ENCODE measurements at places on chromosomes 4 and X.

DNA sequence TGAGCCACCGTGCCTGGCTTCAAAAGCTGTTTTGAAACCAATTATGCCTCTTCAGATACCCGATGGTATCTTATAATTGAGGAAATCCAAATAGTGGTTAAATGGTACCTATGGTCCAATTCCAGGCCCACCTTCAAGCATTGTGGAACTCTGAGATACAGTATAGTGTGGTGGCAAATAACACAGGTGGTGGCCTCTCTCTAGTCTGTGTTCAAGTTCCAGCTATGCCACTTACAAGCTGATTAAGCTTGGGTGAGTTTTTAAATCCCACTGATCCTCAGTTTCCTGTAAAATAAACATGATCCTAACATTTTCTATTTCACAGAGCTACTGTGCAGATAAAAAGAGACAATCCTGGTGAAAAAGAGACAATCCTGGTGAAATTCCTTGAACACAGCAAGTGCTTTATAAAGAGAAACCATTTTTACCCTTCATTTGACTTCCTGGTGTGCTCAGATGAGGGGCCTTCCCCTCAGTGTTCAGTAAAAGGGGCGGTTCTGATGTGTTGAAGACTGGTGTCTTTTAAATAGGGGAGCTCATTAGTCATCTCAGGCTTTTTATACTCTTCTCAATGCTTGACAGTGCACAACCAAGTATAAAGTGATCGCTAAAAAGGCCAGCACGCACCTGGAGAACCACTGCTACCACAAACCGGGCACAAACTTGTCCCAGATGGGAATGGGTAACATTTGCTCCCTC lies 30.8 kb upstream of the CD40LG start:
- DNase-seq: no peak

GRCh38 chr4:1285790-1286553 lies 3.7 kb upstream of the MAEA start:
- no peak for DNase-seq

DNA sequence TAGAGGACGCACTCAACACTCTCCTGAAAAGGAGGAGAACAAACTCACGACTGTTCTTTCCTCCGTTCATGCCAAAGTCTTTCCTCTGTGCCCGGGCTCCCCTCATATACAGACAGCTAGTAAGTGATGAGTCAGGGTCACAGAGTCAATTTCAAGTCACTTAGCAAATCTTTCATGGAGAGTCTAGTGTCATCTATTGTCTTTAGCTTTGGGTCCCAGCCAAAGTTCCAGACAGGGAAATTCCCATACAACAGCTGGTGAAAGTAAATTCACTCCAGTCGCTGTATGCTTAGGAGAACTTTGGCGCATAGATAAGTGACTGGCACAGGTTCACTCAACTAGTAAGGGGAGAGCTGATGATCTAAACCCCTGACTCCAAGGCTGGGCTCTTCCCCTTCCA lies 226.5 kb downstream of the MID1 start:
- DNase-seq: no peak

DNA sequence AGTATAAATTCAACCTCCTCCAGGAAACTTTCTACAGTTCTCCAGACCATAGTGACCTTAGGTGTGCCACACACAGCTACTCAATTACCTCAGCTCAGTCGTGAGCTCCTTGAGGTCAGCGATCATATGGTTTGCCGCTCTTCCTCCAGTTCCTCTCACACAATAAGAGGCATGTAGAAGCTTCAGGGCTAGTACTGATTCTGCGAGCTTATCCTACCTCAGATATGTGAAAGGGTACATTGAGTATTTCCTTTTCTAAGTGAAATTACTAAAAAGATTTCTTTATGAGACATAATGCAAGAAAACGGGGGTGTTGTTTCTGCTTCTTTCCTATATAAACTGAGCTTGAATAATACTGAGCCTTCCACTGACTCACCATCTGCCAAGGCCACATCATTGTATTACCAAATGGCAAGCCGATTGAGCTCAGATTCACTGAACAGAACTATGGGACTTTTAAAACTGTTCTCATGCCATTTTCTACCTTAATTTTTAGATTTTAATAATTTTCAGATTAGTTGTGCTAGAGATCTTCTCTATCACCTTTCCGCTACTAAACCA lies 183.1 kb downstream of the HS6ST2 start:
- DNase-seq: no peak

GRCh38 chr4:133150486-133151340 lies 1.6 kb downstream of the PCDH10 start:
- DNase-seq: peak; percentile 60

DNA sequence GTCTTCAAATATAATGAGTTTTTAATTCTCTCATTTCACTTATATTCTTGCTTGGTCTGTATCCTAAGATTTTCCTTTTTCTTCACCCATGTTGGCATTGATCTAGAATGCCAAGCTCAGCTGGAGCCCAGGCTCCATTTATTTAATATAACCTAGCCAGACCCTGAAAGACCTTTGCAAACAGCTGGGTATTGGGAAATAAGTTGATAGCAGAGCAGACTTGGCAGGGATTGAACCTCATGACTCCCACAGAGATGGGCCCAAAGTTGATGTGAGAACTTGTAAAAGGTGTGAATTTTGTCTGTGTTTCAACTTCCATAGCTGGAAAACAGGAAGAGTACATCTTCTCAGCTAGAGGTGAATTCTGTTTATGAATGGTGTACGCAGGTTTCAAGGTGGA lies 59.5 kb downstream of the SH2D1A start:
- DNase-seq: no peak

GRCh38 chrX:66163849-66164411 lies at the start of gene HEPH:
HEPH (plus strand) TSS chrX:66164247; CDS start chrX:66170571, 6,324 bp downstream.
- no peak for DNase-seq

DNA sequence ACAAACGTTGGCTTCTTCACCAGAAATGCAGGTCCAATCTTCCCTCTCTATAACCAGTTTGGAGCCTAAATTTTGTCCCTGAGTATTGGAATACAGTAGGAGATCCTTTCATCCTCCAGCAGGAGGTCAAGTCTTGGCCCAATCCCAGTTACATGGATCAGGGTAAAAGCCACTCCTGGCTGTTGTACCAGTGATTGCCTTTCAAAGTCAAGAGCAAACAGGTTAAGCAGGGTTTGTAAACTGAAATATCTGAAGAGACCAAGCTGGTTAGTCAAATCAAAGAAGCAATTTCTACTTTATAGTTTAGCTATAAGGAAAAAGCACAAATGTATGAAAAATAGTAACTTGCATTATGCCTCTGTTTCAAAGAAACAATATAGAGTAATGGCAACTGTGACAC lies 329.4 kb downstream of the NAF1 start:
- no peak for DNase-seq

GRCh38 chr4:92091335-92091734 lies 212.4 kb upstream of the GRID2 start:
- DNase-seq: no peak

- no peak for DNase-seq
Measured at GRCh38 chr4:151021637-151022334, 6.7 kb upstream of the LRBA start.

- peak; percentile 43 for DNase-seq
Measured at GRCh38 chr4:140135529-140136088, 18.4 kb downstream of the MAML3 start.

DNA sequence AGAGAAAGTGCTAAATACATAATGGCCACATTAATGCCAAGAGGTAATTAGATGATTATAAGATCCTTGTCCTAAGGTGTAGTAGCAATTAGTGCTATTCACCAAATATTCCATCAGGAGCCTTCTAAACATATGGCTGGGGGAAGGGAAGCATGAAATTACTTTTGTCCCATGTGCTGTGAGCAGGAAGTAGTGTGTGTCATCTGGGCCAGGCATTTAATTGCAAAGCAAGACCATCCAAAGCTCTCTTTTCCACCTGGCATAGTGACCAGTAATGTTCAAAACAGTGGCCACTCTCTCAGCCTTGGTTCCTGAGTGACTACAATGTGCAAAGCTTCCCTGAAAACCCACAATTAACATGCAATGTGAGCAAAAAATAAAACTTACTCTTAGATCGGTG lies 144.2 kb upstream of the FAM241A start:
- no peak for DNase-seq

- DNase-seq: no peak
Measured at GRCh38 chr4:145293658-145294057, 113.3 kb upstream of the OTUD4 start.

DNA sequence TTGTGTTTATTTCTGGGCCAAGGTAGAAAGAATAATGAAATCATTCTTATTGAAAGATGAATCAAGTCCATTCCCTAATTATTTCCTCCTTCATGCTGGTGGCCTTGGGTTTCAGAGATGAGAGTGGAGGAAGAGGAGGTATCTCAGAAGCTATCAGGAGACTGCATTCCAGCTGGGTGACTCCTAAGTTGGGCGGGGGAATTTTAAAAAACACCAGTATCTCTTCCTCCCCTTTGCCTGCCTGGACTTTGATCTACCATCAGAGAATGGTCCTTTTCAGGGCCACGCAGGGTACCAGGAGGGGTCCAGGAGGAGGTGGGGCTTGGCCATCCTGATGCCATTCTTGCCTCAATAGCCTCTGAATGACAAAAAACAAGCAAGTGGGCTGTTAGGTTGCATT lies 104.4 kb downstream of the ASMT start:
- no peak for DNase-seq

GRCh38 chr4:176498617-176499256 lies 179.0 kb downstream of the SPCS3 start:
- no peak for DNase-seq

- DNase-seq: no peak
Measured at GRCh38 chrX:40073439-40074054, 24.2 kb downstream of the BCOR start.

GRCh38 chrX:130119312-130119898 lies 9.1 kb upstream of the ELF4 start:
- DNase-seq: no peak

- DNase-seq: no peak
Measured at GRCh38 chr4:88137112-88137511, 21.3 kb downstream of the ABCG2 start.
